ENCODE measurements at places on chromosomes 7 and 10.

GRCh38 chr10:50361946-50362345 lies 110.6 kb upstream of the ASAH2 start:
- no peak for DNase-seq

DNA sequence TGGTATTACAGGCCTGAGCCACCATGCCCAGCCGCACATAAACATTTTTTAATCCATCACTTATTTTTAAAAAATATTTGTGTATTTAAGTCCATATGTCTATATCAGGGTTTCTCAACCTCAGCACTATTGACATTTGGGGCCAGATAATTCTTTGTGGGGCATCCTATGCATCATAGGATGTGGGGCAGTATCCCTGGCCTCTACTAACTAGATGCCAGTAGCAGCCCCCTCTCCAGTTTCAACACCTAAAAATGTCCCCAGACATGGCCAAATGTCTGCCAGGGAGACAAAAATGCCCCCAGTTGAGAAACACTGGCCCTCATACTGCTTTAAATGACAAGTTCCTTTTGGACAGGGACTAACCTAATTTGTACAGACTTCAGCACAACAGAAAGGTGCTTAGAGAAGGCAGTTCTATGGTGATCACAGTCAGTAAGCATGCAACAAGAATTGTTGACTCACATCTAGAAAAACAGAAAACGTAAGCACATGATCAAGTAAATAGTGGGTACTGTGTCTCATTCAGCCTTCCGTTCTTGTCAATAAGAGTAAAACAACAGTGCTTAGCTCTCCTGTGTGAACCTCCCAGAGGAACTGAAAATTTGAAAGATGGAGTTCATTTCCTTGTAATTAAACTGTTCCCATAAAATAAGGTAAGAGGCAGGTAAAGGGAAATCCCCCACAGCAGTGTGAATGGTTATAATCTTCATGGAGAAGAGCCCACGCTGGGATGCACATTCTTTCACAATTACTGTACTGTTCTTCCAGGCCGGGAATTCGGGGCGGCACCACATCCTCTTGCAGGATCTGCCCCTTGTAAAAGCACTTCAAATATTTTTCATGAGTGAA lies 17.3 kb upstream of the ADRB1 start:
- no peak for DNase-seq

GRCh38 chr7:120480472-120480871 lies 207.5 kb downstream of the KCND2 start:
- DNase-seq: no peak

- DNase-seq: no peak
Observed at GRCh38 chr10:21487416-21488180, 37.9 kb downstream of the SKIDA1 start.

DNA sequence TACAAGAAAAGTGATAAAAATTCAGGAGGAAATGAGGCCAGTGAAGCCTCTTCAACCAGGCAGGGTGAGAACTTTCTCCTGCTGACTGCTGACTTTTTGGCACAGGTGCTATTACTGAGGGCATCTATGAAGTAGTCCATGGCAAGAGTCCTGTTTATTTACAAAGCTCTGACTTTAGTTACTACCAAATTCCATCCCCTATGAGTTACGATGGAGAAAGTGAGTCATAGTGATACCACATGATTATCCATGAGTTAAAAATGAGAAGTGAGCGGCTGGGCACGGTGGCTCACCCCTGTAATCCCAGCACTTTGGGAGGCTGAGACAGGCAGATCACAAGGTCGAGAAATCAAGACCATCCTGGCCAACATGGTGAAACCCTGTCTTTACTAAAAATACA lies 19.9 kb downstream of the CCDC3 start:
- no peak for DNase-seq

GRCh38 chr10:98636921-98637329 lies 190.2 kb upstream of the HPS1 start:
- no peak for DNase-seq

- DNase-seq: no peak
Observed at GRCh38 chr10:30254926-30255325, 94.2 kb downstream of the MTPAP start.

GRCh38 chr7:8590791-8591190 lies 157.4 kb downstream of the NXPH1 start:
- DNase-seq: no peak

- DNase-seq: no peak
Observed at GRCh38 chr7:30824821-30825720, 53.9 kb downstream of the MINDY4 start.

DNA sequence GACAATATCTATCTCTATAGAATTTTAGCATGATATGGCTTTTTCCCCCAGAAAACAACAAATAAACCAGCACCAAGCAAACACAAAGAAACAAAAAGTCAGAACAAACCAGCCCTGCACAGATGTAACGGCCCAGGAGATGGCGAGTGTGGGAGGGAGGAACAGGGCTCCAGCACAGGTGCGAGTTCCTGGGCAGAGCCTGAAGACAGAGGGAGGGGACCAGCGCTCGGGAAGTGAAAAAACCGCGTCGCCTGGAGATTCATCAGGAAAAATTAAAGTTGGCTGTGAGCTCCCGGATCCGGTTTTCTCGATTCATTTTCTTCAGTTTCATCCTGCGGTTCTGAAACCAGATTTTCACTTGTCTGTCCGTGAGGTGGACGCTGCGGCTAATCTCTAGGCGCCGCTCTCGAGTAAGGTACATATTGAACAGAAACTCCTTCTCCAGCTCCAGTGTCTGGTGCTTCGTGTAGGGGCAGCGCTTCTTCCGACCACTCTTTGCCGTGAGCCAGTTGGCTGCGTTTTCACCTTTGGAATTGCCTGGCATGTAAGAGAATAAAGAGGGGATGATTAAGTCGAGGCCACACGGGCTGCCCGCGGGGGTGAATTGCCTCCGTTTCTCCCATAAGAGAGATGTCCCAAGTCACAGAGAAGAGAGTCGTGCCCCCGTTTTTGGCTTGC lies 2.3 kb downstream of the HOXA10 start:
- DNase-seq: peak; percentile 61

GRCh38 chr10:13851906-13852305 lies 265.1 kb downstream of the PRPF18 start:
- no peak for DNase-seq

GRCh38 chr7:97024209-97025129 lies at the start of gene DLX5:
DLX5 (minus strand) TSS chr7:97024831; CDS start chr7:97024623, 208 bp downstream.
- DNase-seq: no peak

DNA sequence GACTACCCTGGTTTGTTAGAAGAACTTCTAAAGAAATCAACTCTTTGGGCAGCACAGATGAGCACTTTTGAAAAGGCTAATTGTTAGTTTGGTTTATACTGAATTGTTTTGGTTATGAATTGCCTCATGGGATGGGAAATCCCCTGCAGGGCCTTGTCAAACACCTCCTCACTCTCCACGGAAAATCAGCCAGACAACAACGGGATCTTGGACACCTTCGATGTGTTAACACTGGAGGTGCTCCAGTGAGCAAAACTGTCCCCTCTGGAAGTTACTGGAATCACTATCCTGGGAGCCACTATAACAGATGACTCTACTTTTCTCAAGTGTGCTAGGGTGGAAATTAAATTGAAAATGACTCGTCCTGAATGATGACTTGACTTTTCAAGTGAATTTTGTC lies 38.7 kb downstream of the CDK6 start:
- DNase-seq: no peak

GRCh38 chr7:18117482-18117881 lies 89.8 kb upstream of the PRPS1L1 start:
- no peak for DNase-seq

- DNase-seq: no peak
Observed at GRCh38 chr10:2251631-2252030, 514.3 kb upstream of the ADARB2 start.

DNA sequence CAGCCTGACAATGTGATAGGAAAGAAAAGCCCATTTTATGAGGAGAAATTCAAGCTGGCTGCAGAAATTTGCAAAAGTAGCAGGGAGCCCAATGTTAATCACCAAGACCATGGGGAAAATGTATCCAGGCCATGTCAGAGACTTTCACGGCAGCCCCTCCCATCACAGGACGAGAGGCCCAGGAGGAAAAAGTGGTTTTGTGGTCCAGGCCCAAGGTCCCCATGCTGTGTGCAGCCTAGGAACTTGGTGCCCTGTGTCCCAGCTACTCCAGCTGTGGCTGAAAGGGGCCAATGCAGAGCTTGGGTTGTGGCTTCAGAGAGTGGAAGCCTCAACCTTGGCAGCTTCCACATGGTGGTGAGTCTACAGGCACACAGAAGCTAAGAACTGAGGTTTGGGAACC lies 12.7 kb downstream of the COA1 start:
- no peak for DNase-seq

DNA sequence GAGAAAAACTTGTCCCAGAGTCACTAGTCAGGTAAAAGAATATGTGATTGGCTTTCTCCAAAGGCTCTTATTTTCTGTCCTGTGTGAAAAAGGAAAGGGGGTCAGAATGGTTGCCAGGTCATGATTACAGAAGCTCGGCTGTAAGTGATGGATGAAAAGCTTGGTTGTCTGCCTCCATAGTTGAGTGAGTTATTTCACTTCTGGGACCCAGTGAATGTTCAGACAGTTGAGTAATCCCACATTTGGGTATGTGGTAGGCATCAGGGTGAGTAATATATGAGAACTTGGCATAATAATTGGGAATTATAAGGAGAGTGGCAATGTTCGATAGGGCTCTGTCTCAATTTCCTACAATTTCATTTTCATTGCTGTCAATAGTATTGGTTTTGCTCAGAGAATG lies 72.5 kb downstream of the BBS9 start:
- no peak for DNase-seq

GRCh38 chr7:4638781-4639575 lies 43.1 kb upstream of the FOXK1 start:
- no peak for DNase-seq

GRCh38 chr7:158704524-158705233 lies at the start of gene NCAPG2:
NCAPG2 (minus strand) TSS chr7:158704804; CDS start chr7:158701899, 2,905 bp downstream.
- peak; percentile 99 for DNase-seq

- no peak for DNase-seq
Observed at GRCh38 chr7:30191809-30192208, 57.0 kb downstream of the MTURN start.

- no peak for DNase-seq
Observed at GRCh38 chr7:10076660-10077300, 896.9 kb upstream of the PHF14 start.

DNA sequence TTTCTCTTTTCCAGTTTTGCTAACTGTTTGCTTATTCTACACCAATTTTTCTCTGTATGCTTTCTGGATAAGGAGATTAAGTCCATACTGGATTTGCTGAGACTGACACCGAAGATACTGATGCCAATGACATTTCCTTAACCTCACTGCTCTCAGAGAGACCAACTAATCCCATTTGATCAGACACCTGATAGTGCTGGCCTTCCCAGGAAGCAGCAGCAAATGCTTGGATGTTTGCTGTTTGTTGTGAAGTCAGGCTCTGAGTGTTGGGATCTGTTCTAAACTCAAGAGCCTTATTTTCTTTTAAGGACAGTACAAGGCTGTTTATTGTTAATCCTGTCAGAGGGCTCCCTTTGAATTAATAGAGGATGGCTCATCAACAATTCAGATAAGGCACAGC lies 143.3 kb downstream of the ANK3 start:
- no peak for DNase-seq

DNA sequence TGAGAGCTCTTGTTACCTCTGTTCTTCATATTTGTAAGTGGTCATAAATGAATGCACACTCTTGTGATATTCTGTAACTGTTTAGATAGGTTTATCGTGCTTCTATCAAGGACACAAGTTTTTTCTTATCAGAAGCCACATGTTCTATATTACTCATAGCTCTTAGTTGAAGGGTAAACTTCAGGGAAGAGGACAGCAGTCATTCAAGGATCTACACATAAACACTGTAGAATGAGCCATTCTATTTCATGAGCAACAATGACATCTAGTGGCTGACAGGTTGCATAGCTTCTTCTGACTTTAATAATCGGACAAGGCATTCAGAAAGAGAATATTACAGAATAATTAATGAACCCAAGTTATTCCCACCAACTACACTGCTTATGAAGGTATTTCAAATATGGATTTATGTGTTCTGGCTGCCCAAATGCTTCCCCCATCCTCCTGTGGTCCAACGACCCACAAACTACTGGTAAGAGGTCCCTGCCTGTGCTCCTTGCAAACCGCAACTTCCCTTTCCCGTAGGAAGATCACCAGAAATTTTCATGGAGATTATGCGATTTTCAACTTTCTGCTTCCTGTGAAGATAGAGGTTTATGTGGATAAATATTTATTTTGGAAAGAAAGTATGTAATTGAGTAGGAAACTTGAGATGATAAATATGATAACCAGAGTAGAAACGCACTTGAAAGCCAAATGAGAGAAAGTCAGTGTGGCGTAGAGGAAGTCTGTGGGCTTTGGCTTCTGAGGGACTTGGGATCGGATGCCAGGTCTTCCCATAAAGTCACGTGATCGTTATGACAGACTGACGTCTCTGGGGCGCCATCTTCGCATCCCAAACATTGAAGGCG lies 16.8 kb upstream of the ABCB5 start:
- no peak for DNase-seq

GRCh38 chr7:38736138-38736537 lies 105.0 kb upstream of the AMPH start:
- no peak for DNase-seq

DNA sequence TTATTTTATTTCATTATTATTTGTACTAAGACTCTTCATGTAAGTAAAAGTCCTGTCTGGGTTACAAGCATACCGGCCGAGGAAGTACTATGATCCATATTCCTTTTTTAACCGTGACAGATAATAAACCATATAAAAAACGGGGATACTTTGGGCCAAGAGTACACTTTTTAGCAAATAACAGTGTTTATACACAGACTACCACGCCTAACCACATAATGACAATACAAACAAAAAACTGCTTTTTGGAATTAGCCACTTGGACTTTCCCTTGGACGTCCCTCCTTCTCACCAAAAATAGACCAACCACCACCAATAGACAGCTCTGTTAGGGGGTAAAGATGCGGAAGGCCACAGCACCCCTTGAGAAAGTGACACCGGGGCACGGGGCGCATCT lies 800 bp downstream of the MINDY3 start:
- no peak for DNase-seq

GRCh38 chr10:63064706-63065105 lies 68.4 kb upstream of the NRBF2 start:
- DNase-seq: no peak

DNA sequence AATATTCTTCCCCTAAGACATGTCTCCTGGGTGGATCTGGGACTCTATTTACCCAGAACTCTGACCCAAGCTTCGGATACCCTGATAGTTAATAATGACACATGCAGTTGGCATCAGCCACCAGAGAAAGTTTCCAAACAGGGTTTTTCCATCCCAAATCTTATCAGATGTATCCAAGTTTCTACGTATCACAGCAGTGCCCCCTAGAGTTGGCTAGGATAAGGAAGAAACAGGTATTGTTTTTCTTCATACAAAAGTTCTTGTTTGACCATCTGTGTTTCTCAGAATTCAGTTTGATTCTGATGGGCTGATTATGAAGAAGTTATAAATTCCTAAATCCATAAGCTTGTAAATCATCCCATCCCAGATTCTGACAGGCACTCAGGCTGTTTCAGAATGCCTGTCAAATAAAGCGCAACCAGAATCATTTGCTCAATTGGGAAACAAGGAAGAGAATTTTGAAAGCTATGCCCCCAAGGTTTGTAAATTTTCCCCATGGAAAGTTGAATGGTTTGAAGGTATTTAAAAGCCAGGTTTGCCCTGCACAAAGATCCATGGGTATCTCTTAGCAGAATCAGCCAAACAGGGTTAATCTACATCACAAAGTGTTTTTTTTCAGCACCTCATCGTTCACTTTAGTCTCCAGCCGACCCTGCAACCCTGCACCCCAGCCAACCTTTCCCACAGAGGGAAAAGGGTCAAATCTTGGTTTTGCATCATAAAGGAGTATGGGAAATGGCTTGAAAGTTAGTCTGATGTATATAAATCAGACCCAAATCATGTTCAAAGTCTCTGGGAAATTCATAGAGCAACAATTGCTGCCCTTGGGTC lies 47.4 kb downstream of the NRAP start:
- no peak for DNase-seq
